Testis (tissue), 5 donors: ENCODE measurements at places on chromosomes 1 and 21.

DNA sequence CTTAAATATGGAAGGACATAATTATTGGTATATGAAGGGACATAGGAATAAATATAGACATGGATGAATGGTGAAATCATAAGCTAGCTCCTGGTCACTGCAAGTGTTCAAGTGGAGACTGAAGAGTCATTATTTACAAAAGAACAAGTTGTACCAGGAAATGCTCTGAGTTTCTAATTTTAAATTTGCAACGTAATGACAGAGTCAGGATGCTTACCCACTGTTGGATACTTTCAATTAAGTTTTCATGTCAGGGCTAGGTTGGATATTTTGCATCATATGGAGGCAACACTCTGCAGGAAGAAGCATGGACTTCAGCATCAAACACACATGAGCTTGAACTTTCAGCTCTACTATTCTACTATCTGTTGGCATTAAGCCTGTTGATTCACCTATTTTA lies 499.6 kb upstream of the C1orf87 start:
- peaks cover 9% of the 10 kb centered on the region for H3K4me1 ChIP-seq
- H3K27me3 ChIP-seq = no peaks in the 10 kb centered on the region
- no peak for DNase-seq
- no peak overlapping the region for H3K4me3 ChIP-seq
- no peaks in the 10 kb centered on the region for H3K36me3 ChIP-seq

- no peak overlapping the region for H3K27ac ChIP-seq
- no peaks in the 10 kb centered on the region for H3K4me1 ChIP-seq
- H3K4me3 ChIP-seq = no peak overlapping the region
- no peaks in the 10 kb centered on the region for H3K27me3 ChIP-seq
- DNase-seq = no peak
- no peaks in the 10 kb centered on the region for H3K36me3 ChIP-seq
Observed at GRCh38 chr21:26557106-26557505, 16.0 kb downstream of the CYYR1 start.

DNA sequence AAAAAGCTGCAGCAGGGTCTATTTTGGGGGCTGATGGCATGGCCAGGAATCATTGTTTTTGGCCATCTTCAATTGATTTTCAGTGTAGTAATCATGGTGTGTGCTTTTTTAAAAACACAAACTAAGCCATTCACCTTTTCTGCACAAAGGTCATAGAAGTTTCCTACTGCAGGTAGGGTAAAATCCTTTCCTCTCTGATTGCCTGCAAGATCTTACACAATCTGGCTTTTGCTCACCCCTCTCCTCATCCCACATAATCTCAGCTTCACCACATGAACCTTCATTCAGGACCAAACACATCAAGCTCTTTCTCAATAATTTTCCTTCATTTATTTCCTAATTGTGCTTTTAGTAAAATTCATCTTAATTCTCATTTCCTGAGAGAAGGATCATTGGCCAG lies 38.3 kb upstream of the GBP5 start:
- no peaks in the 10 kb centered on the region for H3K4me1 ChIP-seq
- H3K27me3 ChIP-seq = no peaks in the 10 kb centered on the region
- peak overlapping the region; percentile 62 for H3K27ac ChIP-seq
- no peaks in the 10 kb centered on the region for H3K36me3 ChIP-seq

DNA sequence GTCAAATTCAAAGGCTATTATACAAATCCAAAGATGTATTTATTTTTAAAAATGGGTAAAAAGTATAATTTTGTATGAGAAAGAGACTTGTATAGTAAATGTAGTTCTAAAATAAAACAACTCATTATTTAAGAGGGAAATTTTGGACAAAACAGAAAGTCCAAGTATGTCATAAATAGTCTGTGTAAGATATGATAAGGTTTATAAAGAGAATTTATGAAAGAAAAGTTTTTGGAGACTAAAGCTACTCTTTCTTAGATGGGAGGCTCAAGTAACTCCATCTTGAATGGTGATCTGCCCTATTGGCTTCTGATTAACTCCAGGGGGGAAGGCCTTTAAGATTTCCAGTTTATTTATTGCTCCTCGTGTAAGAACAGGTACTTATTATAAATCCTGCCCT lies 14.7 kb upstream of the OR2T27 start:
- no peaks in the 10 kb centered on the region for H3K27me3 ChIP-seq
- H3K4me1 ChIP-seq = no peaks in the 10 kb centered on the region
- H3K27ac ChIP-seq = no peak overlapping the region
- DNase-seq = no peak
- H3K36me3 ChIP-seq = no peaks in the 10 kb centered on the region

- DNase-seq = no peak
- H3K4me3 ChIP-seq = no peak overlapping the region
- H3K27ac ChIP-seq = no peak overlapping the region
- H3K27me3 ChIP-seq = no peaks in the 10 kb centered on the region
- no peaks in the 10 kb centered on the region for H3K36me3 ChIP-seq
Observed at GRCh38 chr1:21845646-21846641, 33.9 kb downstream of the LDLRAD2 start.

- DNase-seq = no peak
- H3K27me3 ChIP-seq = no peaks in the 10 kb centered on the region
- H3K4me3 ChIP-seq = no peak overlapping the region
- H3K27ac ChIP-seq = no peak overlapping the region
Observed at GRCh38 chr1:178941261-178941689, 70.4 kb upstream of the ANGPTL1 start.

GRCh38 chr1:88998716-88999115 lies 6.3 kb upstream of the KYAT3 start:
- H3K27ac ChIP-seq = no peak overlapping the region
- no peaks in the 10 kb centered on the region for H3K4me1 ChIP-seq
- no peaks in the 10 kb centered on the region for H3K36me3 ChIP-seq
- H3K27me3 ChIP-seq = no peaks in the 10 kb centered on the region
- no peak overlapping the region for H3K4me3 ChIP-seq

GRCh38 chr1:89545264-89546038 lies 20.8 kb downstream of the LRRC8B start:
- peaks cover 11% of the 10 kb centered on the region for H3K4me1 ChIP-seq
- DNase-seq = no peak
- no peak overlapping the region for H3K27ac ChIP-seq
- H3K36me3 ChIP-seq = no peaks in the 10 kb centered on the region
- H3K27me3 ChIP-seq = no peaks in the 10 kb centered on the region
- H3K4me3 ChIP-seq = no peak overlapping the region

- no peak overlapping the region for H3K4me3 ChIP-seq
- no peak overlapping the region for H3K27ac ChIP-seq
- no peaks in the 10 kb centered on the region for H3K4me1 ChIP-seq
- no peaks in the 10 kb centered on the region for H3K36me3 ChIP-seq
- no peak for DNase-seq
- no peaks in the 10 kb centered on the region for H3K27me3 ChIP-seq
Observed at GRCh38 chr1:41294216-41294615, 52.1 kb upstream of the SCMH1 start.

- no peaks in the 10 kb centered on the region for H3K27me3 ChIP-seq
- no peak overlapping the region for H3K4me3 ChIP-seq
- DNase-seq = no peak
- H3K27ac ChIP-seq = no peak overlapping the region
Observed at GRCh38 chr1:31306278-31306677, 9.4 kb downstream of the ZCCHC17 start.

DNA sequence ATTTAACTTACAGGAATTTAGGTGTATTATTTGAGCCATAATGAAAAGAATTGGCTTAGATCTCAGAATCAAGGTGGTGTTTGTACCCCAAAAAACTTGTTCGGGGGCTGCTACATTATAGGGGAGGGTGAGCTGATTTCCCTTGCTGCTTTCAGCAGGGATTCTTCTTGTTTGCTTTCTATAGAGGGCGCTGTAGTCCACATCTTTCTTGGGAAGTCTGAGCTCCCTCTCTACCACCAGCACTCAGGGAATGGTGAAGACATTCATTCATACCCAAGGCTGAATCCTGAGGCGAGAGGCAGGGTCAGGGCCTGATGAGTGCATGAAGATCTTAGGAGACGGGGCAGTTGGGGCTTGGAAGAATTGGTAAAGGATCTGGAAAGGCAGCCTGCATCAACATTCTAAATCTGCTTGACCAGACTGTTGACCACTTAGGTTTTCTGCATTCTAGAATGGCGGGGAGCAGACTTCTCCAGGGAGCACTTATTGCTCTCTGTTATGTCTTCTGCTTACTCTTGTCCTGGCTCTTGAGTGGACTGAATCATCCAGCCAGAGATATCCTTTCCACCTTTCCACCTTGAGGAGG lies 18.9 kb downstream of the SPATA46 start:
- DNase-seq = peak; percentile 47
- no peaks in the 10 kb centered on the region for H3K36me3 ChIP-seq
- H3K27ac ChIP-seq = no peak overlapping the region
- no peaks in the 10 kb centered on the region for H3K4me1 ChIP-seq
- H3K4me3 ChIP-seq = no peak overlapping the region
- no peaks in the 10 kb centered on the region for H3K27me3 ChIP-seq

DNA sequence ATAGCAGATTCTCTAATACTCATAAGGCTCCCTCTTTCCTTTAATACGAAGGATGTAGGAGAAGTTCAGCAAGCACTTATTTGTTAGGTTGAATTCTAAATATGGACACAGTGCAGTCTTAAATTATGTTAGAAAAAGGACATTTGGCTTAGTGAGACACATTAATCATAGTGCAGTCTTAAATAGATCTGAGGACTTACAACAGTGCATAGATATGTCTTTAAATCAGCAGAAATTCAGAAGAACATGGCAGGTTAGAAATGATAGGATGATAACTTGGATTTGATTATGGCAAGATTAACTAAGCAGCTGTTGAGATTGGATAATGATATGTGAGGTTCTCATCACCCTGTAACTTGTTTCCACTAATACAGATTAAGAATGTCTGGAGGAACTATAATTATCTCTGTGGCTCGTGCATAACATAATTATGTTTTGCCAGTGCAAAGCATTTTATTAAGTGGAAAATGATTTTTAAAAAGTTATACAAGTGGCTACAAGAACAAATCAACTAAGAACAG lies 485.9 kb downstream of the USP25 start:
- peaks cover 8% of the 10 kb centered on the region for H3K4me1 ChIP-seq
- DNase-seq = no peak

DNA sequence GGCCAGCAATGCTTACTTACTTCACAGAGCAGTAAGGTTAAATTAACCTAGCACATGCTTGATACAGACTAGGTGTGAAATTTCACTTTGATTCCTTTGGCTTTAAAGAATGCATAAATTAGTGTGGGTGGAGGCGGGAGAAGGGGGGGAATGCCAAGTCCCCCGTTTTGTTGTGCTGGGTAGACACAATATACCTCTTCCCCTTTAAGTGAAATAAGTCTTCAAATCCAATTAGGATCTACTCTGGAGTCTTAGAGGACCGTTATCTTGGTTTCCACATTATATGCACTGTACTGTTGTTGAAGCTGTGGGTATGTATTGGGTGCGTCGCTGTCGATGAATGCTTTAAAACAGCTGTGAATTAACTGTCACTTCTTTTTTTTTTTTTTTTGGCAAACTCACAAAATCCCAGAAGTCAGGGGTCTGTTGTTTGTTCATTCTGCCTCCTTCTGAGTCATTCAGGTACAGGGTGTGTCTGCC lies 1.6 kb upstream of the S1PR1 start:
- H3K27me3 ChIP-seq = no peaks in the 10 kb centered on the region
- DNase-seq = no peak
- H3K27ac ChIP-seq = peak overlapping the region; percentile 62
- H3K36me3 ChIP-seq = no peaks in the 10 kb centered on the region
- no peak overlapping the region for H3K4me3 ChIP-seq

DNA sequence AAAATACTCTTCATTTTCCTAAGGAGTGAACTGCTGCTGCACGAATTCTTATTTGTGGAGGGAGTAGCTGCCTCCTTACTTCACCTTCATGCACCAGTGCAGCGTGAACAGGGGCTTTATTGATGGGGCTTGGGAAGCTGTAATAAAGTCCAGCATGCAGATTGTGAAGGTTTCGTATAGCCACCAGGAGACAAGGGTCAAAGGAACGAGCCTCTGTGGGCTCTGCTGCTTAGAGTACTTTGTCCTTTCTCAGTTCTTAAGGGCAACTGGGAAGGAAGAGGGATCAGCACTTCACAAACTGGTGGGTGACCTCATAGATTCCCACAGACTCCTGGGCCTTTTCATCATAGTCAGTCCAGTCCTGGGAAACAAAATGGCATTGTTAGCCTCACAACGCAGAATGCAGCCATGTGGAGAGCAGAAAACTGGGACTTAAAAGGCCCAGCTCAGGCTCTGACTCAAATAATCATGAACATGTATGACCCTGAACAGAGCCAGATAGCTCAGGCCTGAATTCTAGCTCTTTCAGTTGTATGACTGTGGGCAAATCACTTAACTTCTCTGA lies 6.0 kb downstream of the CZIB start:
- no peak overlapping the region for H3K4me3 ChIP-seq
- H3K27ac ChIP-seq = no peak overlapping the region
- no peaks in the 10 kb centered on the region for H3K27me3 ChIP-seq
- peaks cover 6% of the 10 kb centered on the region for H3K4me1 ChIP-seq

DNA sequence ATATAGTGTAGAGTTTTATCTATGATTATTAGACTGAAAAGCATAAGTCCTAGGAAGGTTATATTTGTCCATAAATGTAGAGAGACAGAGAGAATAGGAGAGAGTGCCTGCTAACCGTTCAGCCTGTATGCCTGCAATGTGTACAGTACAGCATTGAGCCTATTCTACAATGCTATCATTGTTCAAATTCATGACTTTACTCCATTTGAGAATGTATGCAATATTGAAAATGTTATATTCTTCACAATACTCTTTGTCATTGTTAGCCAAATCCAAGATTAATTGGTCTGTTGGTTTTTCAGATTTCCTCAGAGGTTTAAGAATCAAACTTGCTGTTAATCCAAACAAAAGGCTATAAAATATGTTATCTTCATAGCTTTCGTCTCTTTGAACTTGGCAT lies 585.2 kb upstream of the B3GALT2 start:
- no peak overlapping the region for H3K4me3 ChIP-seq
- no peaks in the 10 kb centered on the region for H3K36me3 ChIP-seq
- no peak overlapping the region for H3K27ac ChIP-seq
- H3K27me3 ChIP-seq = no peaks in the 10 kb centered on the region
- H3K4me1 ChIP-seq = no peaks in the 10 kb centered on the region
- DNase-seq = no peak

GRCh38 chr1:95640746-95641145 lies 406.7 kb downstream of the RWDD3 start:
- H3K27me3 ChIP-seq = no peaks in the 10 kb centered on the region
- H3K36me3 ChIP-seq = no peaks in the 10 kb centered on the region

DNA sequence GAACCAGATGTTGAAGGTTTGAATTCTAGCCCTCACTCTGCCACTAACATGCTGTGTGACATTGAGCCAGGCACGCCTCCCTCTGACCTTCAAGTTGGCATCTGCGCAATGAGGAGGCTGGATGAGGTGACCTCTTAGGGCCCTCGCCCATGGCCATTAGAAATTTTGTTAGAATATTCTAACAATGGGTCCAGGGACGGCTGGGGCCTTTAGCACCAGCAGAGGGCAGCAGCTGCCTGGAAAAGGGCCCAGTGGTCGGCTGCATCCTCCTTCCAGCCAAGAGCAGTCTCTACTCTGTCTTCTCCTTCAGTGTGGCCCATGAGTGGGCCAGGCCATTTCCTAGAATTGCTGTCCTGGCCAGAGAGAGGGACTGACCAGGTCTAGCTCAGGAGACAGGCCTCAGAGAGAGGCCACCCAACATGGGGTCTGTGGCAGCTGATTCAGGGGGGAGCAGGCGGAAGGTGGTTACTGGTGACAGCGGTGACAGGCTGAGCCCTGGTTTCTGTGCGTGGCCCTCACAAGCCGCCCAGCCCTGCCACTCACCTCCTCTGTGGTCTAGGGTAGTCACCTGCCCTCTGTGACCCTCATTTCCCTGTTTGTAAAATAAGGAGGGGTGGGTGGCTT lies 101.3 kb upstream of the ACTL8 start:
- no peaks in the 10 kb centered on the region for H3K27me3 ChIP-seq
- no peaks in the 10 kb centered on the region for H3K4me1 ChIP-seq
- H3K4me3 ChIP-seq = no peak overlapping the region
- no peak overlapping the region for H3K27ac ChIP-seq
